ENCODE measurements at places on chromosomes 2 and 18.

DNA sequence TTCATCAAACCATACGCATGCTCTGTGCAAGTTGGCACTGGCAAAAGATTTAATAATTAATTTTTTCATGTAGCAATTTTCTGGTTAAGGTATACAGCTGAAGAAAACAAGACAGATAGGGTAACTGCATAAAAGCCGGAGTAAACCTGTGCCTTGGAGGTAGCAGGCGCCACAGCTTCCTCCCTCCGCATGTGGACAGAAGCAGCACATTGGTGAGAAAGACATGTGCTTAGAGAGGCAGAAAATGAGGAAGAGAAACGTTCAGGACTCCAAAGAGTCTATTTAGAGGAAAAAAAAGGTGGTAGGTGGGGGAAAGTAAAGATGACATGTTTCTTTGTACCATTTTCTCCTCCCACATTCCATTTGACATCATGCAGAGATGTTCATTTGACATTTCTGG is 9.3 kb downstream of the ST6GAL2 start:
- DNase-seq, result no peak

- no peak for DNase-seq
Observed at GRCh38 chr18:3604498-3605408, 154.8 kb downstream of the TGIF1 start.

- no peak for DNase-seq
Observed at GRCh38 chr2:143458258-143459190, 329.3 kb downstream of the ARHGAP15 start.

GRCh38 chr2:227848586-227848985 is 22.8 kb upstream of the DAW1 start:
- DNase-seq, result no peak

GRCh38 chr18:46301571-46301970 is 197.4 kb downstream of the HAUS1 start:
- no peak for DNase-seq

DNA sequence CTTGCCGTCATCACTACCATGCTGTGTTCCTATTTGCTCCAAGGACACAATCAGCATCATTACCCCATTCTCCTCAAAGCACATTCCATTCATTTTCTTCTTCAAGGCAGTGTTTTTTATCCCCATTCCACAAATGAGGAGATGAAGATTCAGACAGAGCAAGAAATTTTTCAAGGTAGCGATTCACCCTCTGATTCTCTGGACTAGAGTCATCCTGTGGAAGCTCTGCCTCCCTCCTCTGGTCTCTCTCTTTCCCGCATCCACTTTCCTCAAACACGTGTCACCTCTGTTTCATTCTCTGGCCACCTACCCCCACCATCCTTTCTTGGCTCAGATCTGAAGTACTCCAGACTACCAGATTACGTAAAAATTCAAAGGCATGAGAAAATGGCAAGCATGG is 297.9 kb downstream of the SOX11 start:
- DNase-seq, result no peak

DNA sequence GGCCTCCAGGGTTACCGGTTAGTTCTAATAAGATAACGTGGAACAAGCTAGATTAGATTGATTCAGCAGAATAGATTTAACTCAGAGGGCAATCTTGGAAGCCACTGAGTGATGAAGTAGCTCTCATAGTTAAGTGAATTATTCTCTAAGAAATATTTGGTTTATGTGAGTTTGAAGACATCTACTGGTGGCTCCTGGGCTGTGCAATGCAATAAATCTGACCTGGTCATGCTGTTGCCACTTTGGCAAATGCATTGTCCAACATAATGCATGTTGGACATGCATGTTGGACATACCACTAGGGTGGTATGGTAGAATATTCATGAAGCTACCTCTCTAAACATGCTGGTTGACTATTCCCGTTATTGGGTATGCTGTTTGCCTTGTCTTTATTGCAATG is 493.7 kb upstream of the VRK2 start:
- DNase-seq, result no peak

Data from activated CD4-positive, CD25-positive, alpha-beta regulatory T cell treated with anti-CD3 and anti-CD28 coated beads, Interleukin-2, amount 50 U/mL, for 16 hours (primary cell).